Endodermal cell (in vitro differentiated cells): ENCODE measurements at places on chromosomes 6 and 20. TPM values are rescaled to one million over a fixed set of nuclear protein-coding genes. Genes with fewer than 3 reads are reported as not detected.

GRCh38 chr6:119479860-119480655, 130.5 kb upstream of the MAN1A1 start:
- H3K27me3 ChIP-seq, result no peaks in the 10 kb centered on the region
- DNase-seq, result no peak
- H3K4me1 ChIP-seq, result peaks cover 7% of the 10 kb centered on the region
- H3K4me3 ChIP-seq, result no peak overlapping the region
- H3K36me3 ChIP-seq, result no peaks in the 10 kb centered on the region
- no peak overlapping the region for H3K27ac ChIP-seq

DNA sequence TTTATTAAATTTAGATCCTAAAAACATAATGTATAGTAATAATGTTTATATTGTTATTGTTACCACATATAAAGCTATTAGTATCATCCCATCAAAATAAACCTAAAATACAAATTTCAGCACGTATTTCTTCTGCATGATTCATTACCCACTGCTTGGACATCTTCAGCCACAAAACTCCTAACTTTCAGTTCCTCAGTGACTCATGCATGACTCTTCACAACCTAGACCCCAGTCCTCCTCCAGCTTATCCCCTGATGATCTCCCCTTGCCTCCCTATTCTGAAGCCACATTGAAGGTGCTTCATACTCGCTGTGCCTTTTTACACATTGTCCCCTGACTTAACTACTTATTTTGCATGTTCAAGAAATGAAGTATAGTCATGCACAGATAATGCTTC, 11.2 kb upstream of the GPRC6A start:
- H3K27me3 ChIP-seq, result no peaks in the 10 kb centered on the region
- no peaks in the 10 kb centered on the region for H3K4me1 ChIP-seq
- H3K27ac ChIP-seq, result no peak overlapping the region
- H3K36me3 ChIP-seq, result no peaks in the 10 kb centered on the region
- no peak for DNase-seq

DNA sequence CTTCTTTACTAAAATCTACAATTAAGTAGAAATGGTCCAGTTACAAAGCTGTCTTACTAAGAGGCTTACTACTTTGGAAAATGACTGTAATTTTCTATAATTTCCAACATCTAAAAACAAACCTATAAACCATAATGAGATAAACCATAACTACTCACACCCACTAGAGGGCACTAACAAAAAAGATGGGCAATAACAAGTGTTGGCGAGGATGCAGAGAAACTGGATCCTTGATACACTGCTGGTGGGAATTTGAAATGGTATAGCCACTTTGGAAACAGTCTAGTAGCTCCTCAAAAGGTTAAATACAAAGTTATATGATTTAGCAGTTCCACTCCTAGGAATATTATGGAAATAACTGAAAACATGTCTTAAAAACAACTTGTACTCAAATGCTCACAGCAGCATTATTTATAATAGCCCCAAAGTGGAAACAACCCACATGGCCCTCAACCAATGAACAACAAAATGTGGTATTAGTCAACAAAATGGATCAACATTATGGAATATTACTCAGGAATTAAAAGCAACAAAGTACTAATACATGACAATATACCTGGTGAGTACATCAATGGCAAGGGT, 50.6 kb downstream of the GJA10 start:
- no peaks in the 10 kb centered on the region for H3K27me3 ChIP-seq
- H3K4me1 ChIP-seq, result no peaks in the 10 kb centered on the region
- H3K27ac ChIP-seq, result no peak overlapping the region
- no peak for DNase-seq
- H3K4me3 ChIP-seq, result no peak overlapping the region

DNA sequence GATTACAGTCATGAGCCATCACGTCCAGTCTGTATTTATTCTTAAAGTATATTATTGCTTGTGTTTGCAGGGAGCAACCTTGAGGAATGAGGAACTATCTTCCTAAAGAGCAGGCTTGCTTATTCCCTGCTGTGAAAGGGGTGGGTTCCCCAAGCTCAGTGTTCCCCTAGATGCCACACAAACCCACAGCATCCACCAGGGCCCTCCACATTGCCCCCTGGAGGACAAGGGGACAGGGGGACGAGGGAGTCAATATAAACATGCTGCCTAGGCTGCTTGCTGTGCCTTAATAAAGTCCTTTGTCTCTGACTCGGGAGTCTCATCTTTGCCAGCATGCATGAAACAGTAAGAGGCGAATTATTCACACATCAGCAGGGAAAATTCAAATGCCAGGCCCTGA, 8.0 kb upstream of the IDH3B start:
- no peaks in the 10 kb centered on the region for H3K4me1 ChIP-seq
- peak; percentile 80 for DNase-seq
- H3K27ac ChIP-seq, result no peak overlapping the region
- no peaks in the 10 kb centered on the region for H3K36me3 ChIP-seq

DNA sequence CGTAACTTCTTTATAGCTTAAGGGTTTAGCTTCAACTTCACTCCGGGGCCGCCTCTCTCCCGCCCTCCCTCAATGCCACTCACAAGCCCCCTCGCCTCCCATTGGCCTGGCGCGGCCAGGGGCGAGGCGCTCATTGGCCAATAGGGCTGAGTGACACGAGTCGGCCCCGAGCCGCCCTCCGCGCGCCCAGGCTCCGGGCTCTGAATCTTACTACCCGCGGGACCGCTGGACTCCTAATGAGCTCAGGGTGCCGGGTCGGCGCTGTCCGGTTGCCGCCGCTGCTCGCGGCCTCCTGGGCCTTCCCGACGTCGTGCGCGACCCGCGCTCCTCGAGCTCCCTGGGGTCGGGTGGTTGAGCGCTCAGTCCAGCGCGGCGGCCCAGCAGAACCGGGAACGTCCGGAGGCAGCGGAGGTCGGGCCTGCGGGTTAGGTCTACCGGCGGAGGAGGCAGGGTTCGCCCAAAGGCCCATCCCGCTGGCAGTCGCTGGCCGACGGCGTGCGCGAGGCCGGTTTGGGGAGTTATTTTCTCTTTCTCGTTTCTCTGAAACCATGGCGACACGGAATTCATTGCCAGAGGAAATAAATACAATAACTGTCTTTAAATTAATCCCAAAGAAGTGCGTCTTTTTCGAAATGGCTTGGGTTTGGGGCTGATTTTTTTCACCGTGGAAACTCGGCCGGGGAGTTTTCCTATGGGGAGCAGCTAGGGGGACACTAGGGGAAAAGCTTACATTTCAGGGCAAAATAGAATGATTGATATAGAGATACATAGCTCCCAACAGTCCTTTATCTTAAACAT, at the start of gene SIM1:
SIM1 (minus strand) TSS at position 19 of the 798 bp plus-strand sequence. CDS start 1,453 bp downstream, outside the sequence.
- peak; percentile 98 for DNase-seq
- H3K27ac ChIP-seq, result no peak within 1 kb of the TSS
- H3K4me1 ChIP-seq, result no peaks in the 10 kb centered on the region
- peaks cover 100% of the 10 kb centered on the region for H3K27me3 ChIP-seq
- H3K4me3 ChIP-seq, result peak within 1 kb of the TSS; percentile 78

- H3K27ac ChIP-seq, result peak overlapping the region; percentile 36
- peaks cover 21% of the 10 kb centered on the region for H3K36me3 ChIP-seq
- DNase-seq, result no peak
- peak overlapping the region; percentile 88 for H3K4me3 ChIP-seq
Observed at GRCh38 chr6:32188381-32189068, 1.5 kb downstream of the PBX2 start.

ZNF311 gene
- 1.6 and 2.2 TPM in 2 replicates for total RNA-seq

DNA sequence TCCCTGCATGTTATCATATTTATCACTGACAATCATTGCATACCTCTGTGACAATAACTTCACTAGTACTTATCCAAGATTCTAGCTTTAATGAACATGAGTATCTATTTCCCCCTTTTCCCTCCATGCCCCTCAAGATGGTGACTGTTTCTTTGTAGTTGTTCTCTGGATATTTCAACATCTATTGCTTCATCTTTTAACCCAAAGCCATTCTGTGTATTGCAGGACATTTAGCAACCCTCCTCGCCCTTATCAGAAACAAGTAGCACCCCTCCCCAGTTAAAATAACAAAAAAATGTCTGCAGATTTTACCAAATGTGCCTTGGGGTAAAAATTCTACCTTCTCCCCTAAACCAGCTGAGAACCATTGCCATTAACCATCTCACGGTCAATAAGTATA, 979.8 kb upstream of the MANEA start:
- no peaks in the 10 kb centered on the region for H3K27me3 ChIP-seq
- H3K36me3 ChIP-seq, result no peaks in the 10 kb centered on the region
- no peak for DNase-seq
- no peaks in the 10 kb centered on the region for H3K4me1 ChIP-seq
- no peak overlapping the region for H3K4me3 ChIP-seq

DNA sequence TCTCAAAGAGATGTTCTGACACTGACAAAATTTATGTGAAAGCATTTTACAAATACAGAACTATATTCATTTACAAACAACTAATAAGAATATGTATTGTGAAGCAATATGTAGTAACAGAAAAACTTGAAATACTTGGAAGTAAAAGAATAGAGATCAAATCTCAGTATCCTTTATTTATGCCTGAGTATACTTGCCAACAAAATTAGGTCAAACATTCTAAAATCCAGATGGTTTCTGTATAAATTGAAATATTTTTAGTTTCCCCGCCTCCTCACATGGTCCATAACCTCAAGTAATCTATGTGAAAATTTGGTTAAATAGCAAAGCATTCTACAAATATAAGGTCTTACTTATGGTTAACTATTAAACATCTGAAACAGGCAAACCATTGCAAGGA, 545.4 kb downstream of the EYS start:
- DNase-seq, result no peak
- no peaks in the 10 kb centered on the region for H3K27me3 ChIP-seq
- H3K27ac ChIP-seq, result no peak overlapping the region
- H3K4me1 ChIP-seq, result no peaks in the 10 kb centered on the region
- no peaks in the 10 kb centered on the region for H3K36me3 ChIP-seq

DNA sequence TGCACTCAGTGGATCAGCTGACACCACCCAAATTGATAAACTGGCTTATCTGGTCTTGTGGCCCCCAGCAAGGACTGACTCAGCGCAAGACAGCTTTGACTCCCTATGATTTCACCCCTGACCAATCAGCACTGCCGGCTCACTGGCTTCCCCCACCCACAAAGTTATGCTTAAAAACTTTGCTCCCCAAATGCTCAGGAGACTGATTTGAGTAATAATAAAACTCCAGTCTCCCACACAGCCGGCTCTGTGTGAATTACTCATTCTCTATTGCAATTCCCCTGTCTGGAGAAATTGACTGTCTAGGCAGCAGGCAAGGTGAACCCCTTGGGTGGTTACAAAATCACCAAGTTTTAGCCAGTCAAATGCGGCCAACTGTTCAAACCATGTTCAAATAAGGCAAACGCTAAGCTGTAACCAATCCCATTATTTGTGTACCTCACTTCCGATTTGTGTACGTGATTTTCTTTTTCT, 32.5 kb downstream of the SLC22A2 start:
- H3K36me3 ChIP-seq, result no peaks in the 10 kb centered on the region
- DNase-seq, result no peak
- H3K27ac ChIP-seq, result no peak overlapping the region
- peak overlapping the region; percentile 16 for H3K4me3 ChIP-seq

DNA sequence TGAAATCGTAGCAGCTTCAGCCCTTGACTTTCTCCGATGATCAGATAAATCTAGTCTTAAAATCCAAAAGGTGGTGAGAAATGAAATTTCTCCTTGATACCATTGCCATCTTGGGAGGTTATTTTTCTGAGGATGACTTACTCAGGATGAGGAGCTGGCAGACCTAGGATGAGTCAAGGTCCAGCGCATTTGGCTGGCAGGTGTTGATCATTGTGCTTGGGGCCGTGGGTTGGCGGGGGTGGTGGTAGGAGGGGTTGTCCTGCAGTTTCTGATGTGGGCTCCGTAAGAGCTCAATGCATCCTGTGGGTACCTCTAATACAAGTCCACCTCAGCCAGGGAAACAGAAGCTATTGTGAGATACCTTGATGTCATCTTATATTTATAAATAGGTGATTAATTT, 148.3 kb upstream of the SCGN start:
- H3K27ac ChIP-seq, result no peak overlapping the region
- no peak for DNase-seq

HLA-DMB gene
- 0.24 and 0.50 TPM in 2 replicates for total RNA-seq

GRCh38 chr6:138572885-138573284, 73.6 kb upstream of the NHSL1 start:
- H3K36me3 ChIP-seq, result no peaks in the 10 kb centered on the region
- peak; percentile 68 for DNase-seq
- peak overlapping the region; percentile 82 for H3K4me3 ChIP-seq
- H3K4me1 ChIP-seq, result peaks cover 10% of the 10 kb centered on the region
- no peak overlapping the region for H3K27ac ChIP-seq
- H3K27me3 ChIP-seq, result no peaks in the 10 kb centered on the region

- peak; percentile 32 for DNase-seq
- H3K36me3 ChIP-seq, result no peaks in the 10 kb centered on the region
- H3K27me3 ChIP-seq, result no peaks in the 10 kb centered on the region
- H3K4me3 ChIP-seq, result no peak overlapping the region
Observed at GRCh38 chr6:170108890-170109587, 181.8 kb downstream of the DLL1 start.

EPPIN gene
- total RNA-seq, result 0.18 TPM in 2 replicates

- no peak overlapping the region for H3K4me3 ChIP-seq
- H3K27ac ChIP-seq, result no peak overlapping the region
- no peak for DNase-seq
- H3K36me3 ChIP-seq, result no peaks in the 10 kb centered on the region
Observed at GRCh38 chr6:160678230-160678629, 14.2 kb upstream of the LPA start.

ZNF133 gene
- total RNA-seq, result 18.0 to 22.9 TPM (median 21.6 TPM) in 3 replicates

DNA sequence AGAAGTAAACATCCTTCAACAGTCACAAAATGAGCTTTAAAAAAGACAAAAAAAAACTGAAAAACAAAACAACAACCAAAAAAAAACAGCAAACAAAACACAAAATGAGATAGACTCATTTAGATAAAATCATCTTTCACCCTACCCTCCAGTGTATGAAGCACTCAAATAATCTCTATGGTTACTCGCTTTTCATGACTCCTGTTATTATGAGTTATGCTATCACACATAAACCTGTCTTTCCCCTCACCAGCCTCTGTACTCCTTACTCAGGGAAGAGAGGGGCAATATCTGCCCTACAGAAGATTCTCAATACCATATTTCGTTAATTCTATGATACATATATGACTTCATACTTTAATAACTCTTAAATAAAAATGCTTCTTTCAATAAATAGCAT, 158.2 kb downstream of the TPBG start:
- H3K27ac ChIP-seq, result no peak overlapping the region
- H3K4me3 ChIP-seq, result no peak overlapping the region
- H3K36me3 ChIP-seq, result no peaks in the 10 kb centered on the region
- no peak for DNase-seq
- H3K27me3 ChIP-seq, result no peaks in the 10 kb centered on the region
- peaks cover 3% of the 10 kb centered on the region for H3K4me1 ChIP-seq

DNA sequence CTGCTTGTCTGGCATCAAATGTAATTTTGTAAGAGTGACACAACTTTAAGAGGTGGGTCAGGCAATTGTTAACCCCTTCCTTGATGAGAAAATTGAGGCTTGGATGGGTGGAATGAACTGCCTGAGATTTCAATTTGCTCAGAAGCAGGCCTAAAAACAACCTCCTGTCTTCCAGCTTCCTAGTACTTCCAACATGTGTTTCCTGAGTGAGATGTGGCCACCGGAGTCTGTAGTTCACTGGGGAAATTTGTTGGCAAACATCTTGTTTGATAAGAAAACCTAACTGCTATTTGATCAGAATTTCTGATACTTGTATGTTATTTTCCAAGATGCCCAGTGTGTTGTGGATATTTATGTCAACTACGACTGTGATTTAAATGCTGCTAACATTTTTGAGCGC, 51.3 kb downstream of the ARFGEF2 start:
- no peaks in the 10 kb centered on the region for H3K4me1 ChIP-seq
- no peaks in the 10 kb centered on the region for H3K27me3 ChIP-seq
- no peak overlapping the region for H3K27ac ChIP-seq
- peaks cover 70% of the 10 kb centered on the region for H3K36me3 ChIP-seq
